Psoas muscle (tissue), 8 donors: ENCODE measurements at places on chromosomes 4 and X. TPM values are rescaled to one million over a fixed set of nuclear protein-coding genes. Genes with fewer than 3 reads are reported as not detected.

DNA sequence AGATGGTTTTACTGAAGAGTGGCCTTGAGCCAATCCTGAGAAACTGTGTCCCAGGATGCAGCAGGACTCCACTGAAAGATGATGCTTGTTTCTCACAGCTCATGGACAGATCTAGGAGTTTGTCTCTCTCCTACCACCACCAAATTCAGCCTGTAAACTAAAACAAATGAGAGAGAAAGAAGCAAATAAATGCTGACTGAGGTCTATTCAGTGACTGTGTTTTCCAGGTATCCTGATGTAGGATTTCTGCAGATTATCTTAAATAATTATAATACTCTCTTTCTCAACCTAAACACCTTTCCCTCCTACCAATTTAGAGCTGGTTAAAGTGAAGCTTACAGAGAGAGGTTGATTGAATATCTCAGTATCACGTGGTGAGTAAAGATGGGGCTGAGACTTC, 599.6 kb upstream of the LCORL start:
- DNase-seq, result no peak

GRCh38 chr4:151475035-151475714, 66.2 kb downstream of the FHIP1A start:
- no peak for DNase-seq

GRCh38 chr4:2352729-2353221, 65.7 kb downstream of the ZFYVE28 start:
- no peak for DNase-seq

SYP gene
- total RNA-seq, result 0.37 TPM

GAK gene
- 23.5 TPM for total RNA-seq
